ENCODE measurements at places on chromosomes 4 and X. TPM values are rescaled to one million over a fixed set of nuclear protein-coding genes. Genes with fewer than 3 reads are reported as not detected.

GRCh38 chr4:43496602-43497001 lies 604.1 kb downstream of the GRXCR1 start:
- no peak for DNase-seq

Gene SCFD2
- total RNA-seq = 9.7 TPM

DNA sequence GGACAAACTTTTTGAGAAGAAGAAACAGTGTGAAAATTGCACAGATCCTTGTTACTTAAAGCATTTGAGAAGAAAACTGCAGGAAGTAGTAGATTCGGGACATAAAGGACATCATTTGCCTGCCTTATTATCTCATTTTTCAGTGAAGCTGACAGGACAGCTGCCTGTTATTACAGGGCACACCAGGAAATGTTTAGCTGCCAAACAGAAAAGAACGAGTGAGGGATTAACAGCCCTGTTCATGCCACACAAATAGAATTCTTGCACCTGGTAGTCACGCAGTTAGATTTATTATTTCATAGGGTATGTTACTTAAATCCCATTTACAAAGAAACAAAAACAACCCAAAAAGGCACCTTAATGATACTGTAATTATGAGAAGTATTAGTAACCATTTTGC lies 100.6 kb downstream of the CHIC2 start:
- DNase-seq = no peak

DNA sequence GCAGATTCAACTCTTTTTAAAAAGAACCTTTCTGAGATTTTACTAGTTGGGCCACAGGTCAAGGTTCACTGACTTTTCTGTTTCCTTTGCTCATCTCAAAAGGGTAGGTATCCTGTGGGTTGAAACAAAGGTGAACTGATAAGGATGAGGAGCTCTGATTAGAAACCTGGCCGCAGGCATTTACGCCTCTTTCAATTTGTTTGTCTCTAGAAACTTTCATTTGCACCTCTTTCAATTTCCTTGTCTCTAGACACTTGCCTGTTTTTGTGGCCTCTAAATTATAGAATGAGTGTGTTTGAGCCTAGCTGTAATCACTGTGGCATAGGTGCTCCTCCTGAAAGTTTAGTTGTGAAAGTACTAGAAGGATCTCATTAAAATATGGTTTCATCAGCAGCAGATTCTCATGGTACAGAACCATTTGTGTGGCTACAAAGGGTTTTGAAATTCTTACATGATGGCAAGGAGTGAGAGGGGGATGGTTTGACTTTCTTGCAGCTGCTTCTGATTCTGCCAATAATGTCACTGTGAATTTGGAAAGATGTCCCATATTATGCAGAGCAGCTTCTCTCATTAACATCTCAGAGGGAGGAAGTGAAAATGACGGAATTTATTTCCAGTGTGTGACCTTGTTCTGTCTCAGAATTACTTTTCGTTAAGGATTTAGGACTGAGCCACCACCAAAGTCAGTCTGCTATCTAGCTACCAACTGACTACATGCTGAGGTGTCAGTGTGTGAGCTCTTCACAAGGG lies 142.2 kb downstream of the SH2D1A start:
- DNase-seq = no peak

Gene PAPSS1
- 13.8 TPM for total RNA-seq

- no peak for DNase-seq
Measured at GRCh38 chr4:109441862-109442458, 8.3 kb downstream of the SEC24B start.

- no peak for DNase-seq
Measured at GRCh38 chr4:170088716-170089115, 1.0 kb downstream of the AADAT start.

GRCh38 chr4:174010547-174010946 lies 272.9 kb downstream of the FBXO8 start:
- DNase-seq = no peak

DNA sequence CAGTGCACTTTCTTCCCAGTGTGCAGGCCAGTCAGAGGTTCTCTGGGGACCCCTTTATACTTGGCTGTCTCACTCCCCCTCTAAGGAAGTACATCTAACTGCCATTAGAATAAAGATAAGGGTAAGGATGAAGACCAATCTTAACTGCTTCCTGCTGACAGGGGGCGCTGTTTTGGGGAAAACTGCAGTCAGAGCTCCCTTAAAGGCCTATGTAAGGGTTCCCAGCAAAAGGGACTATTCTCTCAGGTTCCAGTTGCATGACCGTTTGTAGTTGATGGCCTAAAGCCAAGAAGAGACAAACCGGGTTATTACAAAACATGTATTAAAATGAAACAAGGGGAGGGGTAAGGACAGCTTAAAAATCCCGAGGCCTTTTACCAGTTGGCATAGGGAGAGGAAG lies 115.6 kb upstream of the SPIN4 start:
- DNase-seq = no peak

GRCh38 chrX:10685923-10686595 lies 65.7 kb upstream of the MID1 start:
- no peak for DNase-seq

Gene CXXC4
- total RNA-seq = 2.5 TPM

GRCh38 chr4:76305971-76306881 lies at the start of gene STBD1:
TSS of gene STBD1 (plus strand) at chr4:76306733. CDS start at chr4:76306770, 37 bp downstream.
- peak; percentile 93 for DNase-seq

DNA sequence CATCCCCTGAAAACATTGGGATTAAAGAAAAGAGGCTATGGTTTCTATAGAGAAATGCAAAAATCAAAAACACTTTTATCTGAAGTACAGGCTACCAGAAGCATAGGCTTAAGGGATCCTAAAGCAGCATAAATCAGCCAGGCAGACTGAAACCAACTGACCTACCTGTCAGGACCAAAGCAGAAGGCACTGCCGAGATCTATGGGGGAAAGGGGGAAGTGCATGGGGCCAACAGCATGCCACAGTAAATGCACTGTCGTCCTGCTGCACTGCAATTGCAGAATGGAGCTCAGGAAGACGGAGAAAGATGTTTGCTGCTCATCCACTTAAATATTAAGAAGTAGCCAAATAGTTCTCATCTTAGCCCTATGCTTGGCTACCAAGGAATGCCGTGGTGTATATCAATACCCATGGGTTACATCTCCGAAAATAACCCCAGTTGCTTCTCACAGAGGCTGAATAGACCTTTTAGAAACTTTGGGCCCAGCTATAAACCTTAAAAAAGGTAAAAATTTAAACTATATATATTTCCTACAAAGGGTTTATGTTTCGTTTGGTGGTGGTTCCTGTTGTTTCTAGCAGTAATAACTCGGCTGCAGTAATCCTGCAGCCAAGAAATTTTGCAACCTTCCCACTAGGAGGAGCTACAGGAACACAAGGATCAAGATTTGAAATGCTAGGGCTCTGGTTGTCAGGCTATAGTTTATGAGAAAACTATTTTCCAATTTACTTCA lies 312.2 kb upstream of the DIAPH2 start:
- no peak for DNase-seq

GRCh38 chr4:87838890-87839591 lies 6.3 kb downstream of the MEPE start:
- DNase-seq = no peak

DNA sequence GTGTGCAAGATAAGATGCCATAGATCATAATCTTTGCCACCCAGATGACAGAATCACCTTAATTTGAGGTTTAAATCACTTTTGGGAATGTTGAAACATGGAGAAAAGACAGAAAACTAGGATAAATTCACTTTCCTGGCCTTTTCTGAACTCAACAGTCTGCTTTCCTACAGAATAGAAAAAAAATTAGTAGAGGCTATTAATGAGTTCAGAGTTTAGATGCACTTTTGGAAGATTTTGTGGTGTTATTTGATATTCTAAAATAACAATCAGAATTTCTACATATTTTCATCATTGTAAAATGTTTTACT lies 195.9 kb downstream of the CAMK2D start:
- DNase-seq = no peak

Gene DMP1
- not detected for total RNA-seq

GRCh38 chr4:7971159-7971631 lies 31.5 kb upstream of the AFAP1 start:
- no peak for DNase-seq

Gene LIMCH1
- 291 TPM for total RNA-seq

Gene ZFP92
- total RNA-seq = 0.40 TPM

Gene SPACA5
- not detected for total RNA-seq

- DNase-seq = no peak
Measured at GRCh38 chr4:33080275-33080674, 2360.1 kb downstream of the PCDH7 start.

GRCh38 chr4:10856271-10856782 lies 171.8 kb upstream of the CLNK start:
- no peak for DNase-seq

DNA sequence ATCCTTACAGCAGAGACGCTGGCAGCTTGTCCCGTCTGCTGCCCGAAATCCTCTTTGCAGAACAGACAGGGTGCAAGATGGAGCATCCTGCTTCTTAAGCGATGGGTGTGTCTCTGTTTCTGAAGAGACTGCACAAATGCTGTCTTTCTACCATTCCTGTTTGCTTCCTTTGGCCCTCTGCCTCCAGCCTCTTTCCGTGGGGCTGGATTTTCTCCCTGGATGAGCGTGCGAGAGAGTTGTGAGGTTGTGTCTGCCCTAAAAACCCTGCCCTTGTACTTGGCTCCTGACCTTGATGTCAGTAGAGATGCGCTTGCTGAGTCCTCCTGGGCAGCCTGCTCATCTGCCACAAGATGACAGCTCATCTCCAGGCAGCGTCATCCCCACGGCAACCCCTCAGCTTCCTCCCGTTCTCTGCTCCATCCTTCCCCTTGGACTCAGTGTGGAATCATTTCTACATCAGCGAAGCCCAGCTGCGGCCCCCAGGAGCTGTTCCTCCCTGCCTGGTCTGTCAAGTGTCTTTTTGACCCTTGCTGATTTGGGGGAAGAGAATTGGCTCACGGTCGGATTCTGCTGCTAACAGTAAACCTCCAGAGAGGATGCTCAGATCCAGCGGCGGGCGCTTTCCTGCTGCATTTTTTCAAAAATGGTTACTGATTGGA lies 246.2 kb downstream of the ASMT start:
- DNase-seq = peak; percentile 69

DNA sequence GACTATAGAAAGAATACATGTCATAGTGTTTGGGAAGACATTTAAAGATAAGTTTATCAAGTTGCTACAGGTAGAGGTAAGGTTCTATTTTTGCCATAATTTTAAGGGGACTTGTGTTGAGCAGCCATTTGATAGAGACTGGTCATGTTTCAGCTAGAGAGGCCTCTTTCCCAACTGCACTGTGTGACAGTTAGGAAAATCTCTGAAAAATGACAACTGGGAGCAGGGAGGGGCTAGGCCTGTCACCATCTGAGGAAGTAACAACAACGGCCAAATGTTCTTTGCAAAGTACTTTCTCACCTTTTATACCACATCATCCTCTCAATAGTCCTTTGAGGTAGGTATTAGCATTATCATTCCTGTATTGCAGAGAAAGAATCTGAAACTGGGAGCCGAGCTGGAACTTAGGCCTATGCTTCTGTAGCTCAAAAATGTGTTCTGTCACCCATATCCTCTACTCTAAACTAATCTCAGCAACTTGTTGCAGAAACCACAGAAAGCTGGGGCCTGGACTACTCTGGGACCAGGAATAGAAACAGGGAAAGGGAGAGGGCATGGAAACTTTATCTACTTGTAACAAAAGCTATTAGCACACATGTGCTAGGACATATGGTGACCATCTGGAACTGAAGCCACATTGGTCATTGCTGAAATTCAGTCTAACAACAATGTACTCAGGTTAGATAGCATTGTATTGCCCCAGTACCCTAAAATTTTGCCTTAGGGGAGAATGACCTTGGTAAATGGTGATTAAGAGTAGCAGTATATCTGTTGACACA lies 198.9 kb downstream of the MID1IP1 start:
- no peak for DNase-seq

- no peak for DNase-seq
Measured at GRCh38 chr4:70712150-70712549, 9.6 kb upstream of the RUFY3 start.

DNA sequence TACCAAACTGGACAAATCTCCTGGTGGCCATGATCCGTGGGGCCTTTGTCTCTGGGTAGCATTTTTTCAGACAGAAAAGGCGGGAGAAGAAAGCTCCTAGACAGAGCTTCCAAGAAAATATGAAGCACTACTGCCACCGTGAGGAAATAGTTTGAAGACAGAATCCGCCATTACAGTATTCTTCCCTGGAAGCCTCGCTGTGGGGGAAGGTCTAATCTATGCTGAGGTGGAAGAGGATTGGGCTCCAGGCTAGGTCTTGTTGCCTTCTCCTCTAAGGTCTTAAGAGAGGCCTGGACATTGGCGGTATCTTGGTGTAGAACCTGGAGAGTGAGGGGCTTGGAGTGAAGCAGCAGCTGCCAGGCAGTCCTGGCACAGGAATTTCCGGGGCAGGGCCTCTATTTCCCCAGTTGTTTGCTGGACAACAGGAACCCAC lies 218.9 kb downstream of the OR13H1 start:
- DNase-seq = no peak

Gene NAP1L3
- total RNA-seq = 15.0 TPM

Gene TLR10
- total RNA-seq = 0.22 TPM

DNA sequence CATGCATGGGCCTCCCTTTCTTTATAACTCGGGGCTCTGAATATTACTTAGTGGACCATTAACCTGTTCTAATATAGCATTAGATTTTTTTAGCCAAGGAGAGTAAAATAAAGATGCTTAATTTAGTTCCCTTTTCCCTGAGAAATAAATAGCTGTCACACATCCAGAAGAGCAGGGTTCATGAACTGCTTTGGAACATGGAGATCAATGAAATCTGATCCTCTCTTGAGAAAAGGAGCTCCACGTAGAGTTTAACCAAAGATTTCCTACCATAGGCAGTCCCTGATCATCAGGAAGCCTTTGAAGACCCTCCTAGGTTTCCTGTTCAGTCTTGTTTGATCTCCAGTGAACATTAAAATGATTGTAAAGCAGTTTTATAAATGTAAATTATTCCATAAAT lies 8.5 kb upstream of the PCDH19 start:
- no peak for DNase-seq

Gene CSN1S1
- not detected for total RNA-seq

Gene CCSER1
- 15.7 TPM for total RNA-seq

DNA sequence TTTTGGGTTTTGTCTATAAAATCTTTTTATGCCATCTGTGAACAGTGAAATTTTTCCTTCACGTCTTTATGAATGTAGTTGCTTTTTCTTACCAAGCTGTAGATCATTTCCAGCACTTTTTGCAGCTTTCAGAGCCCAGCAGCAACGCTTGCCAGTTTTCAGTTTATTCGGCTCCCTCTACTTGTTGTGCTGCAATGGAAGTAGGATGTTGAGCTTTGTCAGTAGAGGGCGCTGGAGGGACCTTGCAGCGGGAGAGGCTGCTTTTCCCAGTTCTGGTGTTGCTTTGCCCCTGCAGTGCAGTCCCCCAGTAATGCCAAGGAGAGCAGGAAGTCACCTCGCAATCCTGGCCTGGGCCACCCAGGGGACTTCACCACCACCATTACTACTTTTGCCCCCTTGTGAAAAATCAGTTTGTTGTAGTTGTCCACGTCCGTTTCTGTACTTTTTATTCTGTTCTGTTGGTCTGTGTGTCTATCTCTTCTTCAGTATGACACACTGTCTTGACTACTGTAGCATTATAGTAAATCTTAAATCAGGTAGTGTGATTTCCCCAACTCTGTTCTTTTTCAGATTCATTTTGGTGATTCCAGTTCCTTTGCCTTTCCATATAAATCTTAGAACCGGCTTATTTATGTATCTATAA lies 21.8 kb downstream of the CMC4 start:
- DNase-seq = no peak

Gene HSD17B13
- total RNA-seq = 0.38 TPM

GRCh38 chr4:9979101-9979701 lies 42.1 kb downstream of the SLC2A9 start:
- no peak for DNase-seq

- no peak for DNase-seq
Measured at GRCh38 chrX:44828008-44828605, 15.7 kb upstream of the DUSP21 start.

Gene TRIM60
- not detected for total RNA-seq

- no peak for DNase-seq
Measured at GRCh38 chr4:81664079-81664478, 192.4 kb upstream of the RASGEF1B start.

All from cardiac septum (tissue), 1 donor.